ENCODE measurements at places on chromosomes 2 and 18.

GRCh38 chr2:5020116-5020875 is 671.9 kb upstream of the SOX11 start:
- no peak for DNase-seq

GRCh38 chr18:48167897-48168253 is 237.4 kb upstream of the SMAD2 start:
- DNase-seq = no peak

DNA sequence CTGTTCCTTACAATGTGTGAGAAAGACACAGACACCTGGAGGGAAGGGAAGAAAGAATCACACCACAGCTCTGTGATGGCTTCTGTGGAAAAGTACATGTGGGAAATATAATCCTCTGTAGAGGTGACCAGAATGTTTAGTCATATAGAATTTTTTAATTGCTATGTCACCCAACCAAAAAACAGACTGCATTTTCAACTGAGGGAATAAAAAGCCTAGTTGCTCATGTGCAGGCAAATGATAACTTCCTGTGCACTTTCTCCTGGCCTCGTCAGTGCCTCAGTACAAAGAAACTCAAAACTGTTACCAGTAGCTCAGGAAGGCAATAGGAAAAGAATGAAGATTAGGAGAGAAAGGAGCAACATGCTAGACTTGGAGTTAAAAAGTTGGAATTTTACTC is 326.8 kb downstream of the OSR1 start:
- DNase-seq = no peak

DNA sequence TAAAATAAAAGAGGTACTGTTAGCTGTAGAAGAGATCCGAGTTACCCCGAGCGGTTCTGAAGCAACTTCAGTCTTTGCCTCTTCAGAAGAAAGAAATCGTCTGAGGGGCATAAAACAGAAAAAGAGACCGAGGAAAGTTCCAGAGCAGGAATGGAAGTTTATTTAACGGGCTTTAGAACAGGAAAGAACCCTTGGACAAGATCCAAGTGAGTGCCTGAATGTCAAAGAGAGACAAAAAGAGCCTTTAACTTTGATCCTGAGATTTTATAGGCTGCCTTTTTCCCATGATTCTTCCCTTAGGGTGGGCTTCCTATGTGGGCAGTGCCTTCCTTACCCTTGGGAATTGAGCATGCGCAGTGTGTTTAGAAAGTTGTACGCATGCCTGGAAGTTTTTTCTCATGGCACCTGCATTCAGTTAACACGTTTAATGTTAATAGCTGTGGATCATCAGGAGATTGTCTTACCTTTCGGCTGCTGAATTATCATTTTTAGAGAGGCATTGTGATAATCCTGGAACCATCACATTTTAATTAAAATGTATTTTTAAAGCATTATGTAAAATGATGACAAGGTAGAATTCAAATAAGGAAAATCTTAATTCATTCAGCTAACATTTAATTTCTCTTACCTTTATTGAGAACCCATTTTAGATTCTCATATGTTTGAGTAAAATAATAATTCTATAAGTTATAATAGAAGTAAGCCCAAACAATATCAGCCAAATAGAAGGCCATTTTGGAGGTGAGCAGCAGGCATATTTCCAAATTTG is 269.5 kb upstream of the ZSWIM2 start:
- no peak for DNase-seq

DNA sequence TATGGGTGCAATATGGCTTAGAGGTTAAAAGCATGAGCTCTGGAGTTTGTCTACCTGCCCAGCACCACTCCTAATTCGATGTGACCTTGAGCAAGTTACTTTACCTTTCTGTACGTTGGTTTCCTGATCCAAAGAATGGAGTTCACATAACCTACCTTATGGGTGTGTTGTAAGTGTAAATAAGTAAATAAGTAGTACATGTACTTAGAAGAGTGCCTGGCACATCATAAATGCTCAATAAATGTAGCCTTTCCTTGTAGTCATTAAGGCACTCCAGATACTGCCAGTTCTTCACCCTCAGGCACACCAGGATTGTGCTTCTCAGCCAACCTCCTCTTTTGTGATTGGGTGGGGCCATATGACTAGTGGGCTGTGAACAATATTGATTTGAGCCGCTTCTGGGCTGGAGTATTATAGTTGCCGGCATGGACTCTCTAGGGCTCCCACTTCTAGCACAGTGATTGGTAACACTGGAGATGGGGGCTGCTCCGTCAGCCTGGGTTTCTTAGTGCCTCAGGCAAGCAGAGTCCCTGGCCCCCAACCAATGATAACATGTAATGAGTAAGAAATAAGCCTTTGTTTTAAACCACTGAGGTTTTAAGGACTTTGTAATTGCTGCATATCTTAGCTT is 101.7 kb upstream of the NOSTRIN start:
- no peak for DNase-seq

DNA sequence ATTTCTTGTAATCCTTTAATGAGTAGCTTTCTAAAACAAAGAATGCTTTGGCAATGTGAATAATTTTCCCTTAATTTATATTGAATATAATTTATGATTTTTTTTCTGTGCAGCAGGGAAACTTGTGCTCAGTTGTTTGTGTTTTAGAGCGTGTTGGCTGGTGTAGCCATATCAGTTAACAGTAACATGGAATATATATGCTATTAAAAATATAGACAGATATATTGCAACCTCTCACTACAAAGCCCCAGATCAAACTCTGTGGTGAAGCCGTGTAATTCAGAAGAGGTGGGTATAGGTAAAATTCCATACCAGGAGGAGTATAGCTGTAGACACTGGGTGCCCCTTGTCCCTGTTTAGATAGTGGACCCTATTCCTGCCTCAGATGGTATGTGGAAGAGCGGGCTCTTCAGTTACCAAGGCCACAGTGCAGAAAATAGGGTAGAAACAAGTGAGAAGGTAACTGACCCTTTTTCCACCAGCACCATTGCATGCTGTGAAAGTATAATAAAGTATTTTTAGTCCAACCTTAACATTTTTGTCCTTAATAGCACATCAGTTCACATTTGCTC is 18.1 kb upstream of the RASGRP3 start:
- DNase-seq = no peak

- no peak for DNase-seq
These were observed 259.4 kb downstream of the GPD2 start for GRCh38 chr2:156695595-156695994.
